ENCODE measurements at places on chromosomes 7 and 10.

GRCh38 chr10:110083884-110084283 lies 76.1 kb downstream of the ADD3 start:
- peak; percentile 58 for DNase-seq

GRCh38 chr7:113198226-113198625 lies 79.9 kb upstream of the SMIM30 start:
- DNase-seq, result peak; percentile 33

DNA sequence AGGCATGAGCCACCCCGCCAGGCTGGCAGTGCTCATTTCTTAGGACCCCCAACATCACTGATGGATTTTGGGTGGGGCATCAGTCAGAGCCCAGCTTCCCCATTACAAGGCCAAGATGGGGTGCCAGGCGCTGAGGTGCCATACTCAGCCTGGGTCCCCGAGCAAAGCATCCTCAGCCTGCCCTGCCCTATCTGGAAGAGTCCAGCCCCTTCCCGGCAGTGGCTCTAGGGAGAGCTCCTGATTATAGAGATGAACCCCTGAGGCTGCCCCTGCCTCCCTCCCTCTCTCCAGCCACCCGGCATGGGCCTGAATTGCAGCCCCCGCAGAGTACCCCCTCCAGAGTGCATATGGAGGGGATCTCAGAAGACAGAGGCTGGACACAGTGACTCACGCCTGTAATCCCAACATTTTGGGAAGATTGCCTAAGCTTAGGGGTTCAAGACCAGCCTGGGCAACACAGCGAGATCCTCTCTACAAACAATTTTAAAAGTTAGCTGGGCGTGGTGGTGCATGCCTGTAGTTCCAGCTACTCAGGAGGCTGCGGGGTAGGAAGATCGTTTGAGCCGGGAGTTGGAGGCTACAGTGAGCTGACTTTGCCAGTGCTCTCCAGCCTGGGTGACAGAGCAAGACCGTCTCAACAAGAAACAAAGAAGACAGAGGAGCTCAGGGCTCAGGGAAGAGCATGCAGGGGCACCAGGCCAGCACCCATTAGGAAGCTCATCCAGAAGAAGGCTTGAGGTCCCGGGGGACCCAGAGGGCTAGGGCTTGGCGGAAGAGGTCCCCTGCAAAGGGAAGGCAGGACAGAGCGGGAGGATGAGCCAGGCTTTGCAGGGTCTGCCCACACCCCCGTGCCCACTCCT lies 13.3 kb downstream of the LAT2 start:
- no peak for DNase-seq

DNA sequence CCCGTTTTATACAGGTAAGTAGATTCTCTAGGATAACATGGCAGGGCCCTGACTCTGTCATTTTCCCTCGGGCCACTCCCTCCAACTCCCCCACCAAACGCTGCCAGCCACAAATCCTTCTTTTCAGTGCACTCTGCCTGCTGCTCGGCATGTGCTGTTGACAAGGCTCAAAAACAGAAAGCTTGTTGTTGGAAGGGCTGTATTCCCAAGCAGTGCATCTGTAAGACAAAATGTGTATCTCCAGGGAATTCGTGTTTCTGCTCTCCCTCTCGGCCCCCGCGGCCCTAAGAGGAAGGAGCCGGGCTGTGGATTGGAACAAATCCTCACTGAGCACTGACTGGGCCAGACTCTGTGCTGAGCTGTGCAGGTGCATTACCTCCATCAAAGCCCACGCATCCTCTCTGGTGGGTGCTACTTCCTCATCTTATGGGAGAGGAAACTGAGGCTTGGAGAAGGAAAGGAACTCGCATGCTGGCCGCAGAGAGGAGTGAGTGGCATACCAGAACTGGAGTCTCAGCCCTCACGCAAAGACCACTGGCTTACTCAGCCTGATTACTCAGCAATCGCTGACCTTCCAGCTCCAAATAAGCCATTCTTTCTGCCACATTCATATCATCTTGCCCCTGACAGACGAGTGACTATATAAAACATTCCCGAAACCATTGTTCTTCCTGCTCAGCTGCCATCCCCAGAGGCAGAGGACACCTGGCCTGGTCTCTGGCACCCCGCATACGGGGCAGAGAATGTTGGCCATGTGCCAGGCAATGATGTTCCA lies 33.5 kb upstream of the ENO4 start:
- DNase-seq, result no peak

DNA sequence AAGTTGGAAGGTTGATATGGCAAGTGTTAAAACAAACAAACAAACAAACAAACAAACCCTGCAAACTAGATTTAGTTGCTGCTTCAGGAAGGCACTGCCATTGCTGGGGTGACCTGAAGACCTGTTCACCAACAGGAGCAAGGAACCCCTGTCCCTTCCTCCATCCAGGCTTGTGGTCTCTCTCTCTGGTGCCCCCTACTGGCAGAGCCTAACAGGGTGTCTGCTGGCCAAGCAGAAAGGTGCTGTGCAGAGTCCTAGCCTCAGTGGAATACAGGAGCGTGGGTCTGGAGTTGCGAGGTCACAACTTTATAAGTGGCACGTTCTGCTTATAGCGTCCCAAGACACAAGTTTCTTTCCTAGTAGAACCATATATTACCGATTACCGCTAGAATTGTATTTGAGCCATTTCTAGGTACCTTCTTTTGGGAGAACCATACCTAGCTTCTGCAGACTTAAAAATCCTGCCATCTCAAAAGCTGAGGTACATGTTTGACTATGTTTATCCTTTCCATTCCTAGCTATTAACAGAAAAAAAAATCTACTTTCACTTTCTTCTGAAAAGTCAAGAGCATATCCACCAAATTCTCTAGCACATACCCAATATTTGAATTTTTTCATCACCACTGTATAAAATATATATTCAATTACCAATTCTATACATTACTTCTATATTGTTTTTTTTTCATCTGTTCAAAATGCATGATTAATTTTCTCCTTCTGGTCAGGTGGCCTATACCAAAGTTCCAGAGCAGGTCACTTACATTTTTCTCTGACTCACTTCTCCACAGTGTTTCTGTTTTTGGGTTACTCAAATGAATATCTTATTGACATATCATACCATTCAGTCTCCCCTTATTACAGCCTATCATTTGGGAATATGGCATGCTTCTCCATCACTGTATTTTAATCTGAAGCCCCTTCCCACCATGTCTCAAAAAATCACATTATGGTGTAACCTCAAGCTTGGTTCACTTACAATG lies 29.1 kb upstream of the CALD1 start:
- peak; percentile 70 for DNase-seq
